ENCODE measurements at places on chromosomes 11 and 22.

DNA sequence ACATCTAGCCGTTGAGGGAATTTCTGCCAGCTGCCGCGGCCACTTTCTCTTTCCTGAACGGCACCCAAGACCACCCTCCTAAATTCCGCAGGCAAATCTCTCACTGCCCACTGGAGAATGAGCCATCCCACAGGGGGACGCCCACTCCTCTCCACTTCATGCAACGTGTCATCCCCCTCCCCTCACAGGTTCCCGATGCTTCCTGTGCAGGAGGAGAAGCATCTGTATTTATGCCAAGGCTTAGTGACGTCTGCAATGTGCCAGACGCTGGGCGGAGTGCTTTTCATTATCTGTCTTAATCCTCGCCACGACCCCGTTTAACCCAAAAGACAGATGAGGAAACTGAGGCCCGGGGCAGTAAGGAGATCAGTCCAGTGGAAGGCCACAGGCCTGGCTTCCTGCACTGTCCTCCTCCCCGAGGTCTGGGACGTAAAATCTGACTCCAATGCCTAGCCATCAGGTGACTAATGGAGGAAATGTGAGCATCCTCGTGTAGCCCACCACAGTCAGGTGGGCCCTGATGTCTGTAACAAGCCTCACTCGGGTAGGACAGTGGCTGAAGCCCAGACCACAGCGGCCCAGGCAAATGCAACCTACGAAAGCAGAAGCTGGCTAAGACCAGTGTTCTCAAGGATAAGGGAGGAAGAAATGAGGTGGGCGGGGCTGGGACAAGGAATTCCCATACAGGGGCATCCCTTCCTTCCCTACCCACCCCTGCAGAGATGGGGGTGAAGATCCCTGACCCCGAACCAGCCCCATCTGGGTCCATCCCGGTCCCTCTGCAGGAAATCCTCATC is 23.1 kb downstream of the MN1 start:
- DNase-seq, result no peak

DNA sequence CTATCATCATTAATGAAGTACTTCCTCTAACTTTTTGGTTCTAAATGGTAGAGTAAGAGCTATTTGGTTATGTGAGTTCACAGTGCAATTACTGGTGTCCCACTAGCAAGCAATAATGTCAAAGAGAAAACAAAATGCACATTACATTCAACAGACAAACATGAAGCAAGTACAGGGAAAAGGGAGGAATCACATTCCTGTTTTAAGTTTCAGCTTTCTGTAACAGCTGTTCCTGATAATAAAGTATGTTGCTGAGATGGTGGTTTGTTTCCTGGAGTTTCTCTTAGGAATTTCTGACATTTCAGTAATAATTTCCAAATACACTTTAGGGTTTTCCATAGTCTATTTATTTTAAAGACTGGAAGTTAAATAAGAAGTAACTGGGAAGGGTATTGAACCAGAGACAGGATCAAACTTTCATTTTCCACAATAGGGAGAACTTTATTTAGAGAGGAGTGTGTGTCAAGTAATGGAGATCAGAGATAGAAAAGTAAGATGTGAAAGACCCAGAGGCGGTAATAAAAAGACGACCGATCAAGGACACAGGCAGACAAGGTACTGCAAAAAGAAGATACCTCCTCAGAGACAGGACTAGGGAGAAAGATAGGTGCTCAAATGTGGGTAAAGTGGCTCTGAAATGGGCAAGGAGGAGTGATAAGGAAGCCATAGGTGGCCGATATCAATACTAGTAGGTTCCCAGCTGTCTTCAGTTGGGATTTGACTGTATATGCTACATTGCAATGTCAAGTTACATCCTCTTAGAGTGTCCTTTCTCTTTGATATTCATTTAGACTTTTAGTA is 20.8 kb upstream of the CLNS1A start:
- no peak for DNase-seq

GRCh38 chr22:49564054-49564453 is 263.6 kb downstream of the BRD1 start:
- DNase-seq, result no peak

GRCh38 chr11:83508804-83509203 is 222.6 kb upstream of the CCDC90B start:
- DNase-seq, result peak; percentile 6

DNA sequence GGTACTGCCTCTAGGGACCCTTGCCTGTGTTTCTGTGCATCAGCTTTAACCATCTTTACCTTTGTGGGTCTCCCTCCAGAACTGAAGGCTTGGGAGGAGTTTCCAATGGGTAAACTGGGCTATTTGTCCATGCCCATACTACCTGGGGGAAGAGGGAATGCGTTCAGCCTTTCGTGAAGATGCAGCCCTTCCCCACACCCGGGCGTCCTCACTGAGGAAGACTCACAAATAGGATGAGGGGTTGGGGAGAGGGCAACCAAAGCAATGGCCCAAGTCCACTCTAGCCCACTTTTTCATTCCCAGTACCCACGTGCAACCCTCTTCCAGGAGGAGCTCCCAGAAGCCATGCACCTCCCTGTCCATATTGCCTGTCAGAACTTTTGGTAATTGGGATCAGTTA is 61.8 kb upstream of the ADA2 start:
- no peak for DNase-seq

DNA sequence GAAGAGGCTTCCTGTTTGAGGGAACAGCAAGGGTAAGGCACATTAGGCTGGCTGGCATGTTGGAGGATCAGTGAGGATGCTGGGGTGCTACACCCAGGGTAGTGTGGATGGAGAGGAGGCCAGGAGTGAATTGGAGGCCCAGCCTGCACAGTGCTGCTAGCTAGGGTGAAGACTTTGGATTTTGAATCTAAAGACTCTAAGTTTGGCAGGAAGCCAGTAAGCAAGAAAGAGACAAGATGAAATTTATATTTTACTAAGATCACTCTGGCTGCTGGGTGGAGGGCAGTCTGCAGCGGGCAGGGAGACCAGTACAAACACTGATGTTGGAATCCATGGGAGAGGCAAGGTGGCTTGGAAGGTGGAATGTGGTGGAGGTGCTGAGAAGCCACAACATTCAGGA is 43.6 kb downstream of the TSPAN18 start:
- DNase-seq, result no peak

DNA sequence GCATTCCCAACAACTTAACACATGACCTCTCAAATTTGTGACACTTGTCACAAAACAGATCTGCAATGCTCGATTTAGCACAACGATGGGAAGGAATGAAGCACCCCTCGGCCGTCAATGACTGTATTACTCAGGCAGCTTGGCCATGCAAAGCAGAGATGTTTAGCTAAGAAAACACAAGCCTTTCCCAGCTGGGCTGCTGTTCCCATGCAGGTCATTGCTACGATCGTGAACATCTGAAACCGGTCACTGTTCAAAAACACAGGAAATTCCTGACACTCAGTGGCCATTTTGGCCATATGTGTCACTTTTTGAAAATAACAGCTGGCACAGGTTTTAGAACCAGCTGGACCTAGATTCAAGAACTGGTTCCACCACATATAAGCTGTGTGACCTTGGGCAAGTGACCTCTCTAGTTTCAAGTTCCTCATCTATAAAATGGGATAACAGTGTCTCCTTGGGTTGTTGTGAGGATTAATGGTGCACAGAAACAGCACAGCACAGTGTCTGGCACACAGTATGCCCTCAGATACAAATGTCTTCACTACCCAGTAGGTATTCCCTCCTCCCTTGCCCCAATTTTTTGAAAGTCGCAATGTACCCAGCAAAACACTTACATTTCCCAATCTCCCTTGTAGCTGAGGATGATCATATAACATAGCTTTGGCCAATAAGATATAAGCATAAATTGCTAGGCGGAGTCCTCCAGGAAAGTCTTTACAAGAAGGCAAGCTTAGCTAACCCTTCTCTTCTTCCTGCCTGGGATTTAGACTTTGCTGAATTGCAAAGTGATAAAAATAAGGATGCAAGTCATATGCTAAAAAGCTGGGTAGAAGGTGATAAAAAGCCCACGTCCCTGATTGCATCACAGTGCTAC is 93.1 kb downstream of the C11orf58 start:
- no peak for DNase-seq

GRCh38 chr22:22836635-22837034 is 51.0 kb upstream of the IGLL5 start:
- no peak for DNase-seq

GRCh38 chr11:5038341-5038740 is 8.0 kb upstream of the OR52J3 start:
- no peak for DNase-seq

- DNase-seq, result peak; percentile 60
Measured at GRCh38 chr22:29306175-29306834, at the start of gene GAS2L1. GAS2L1 (plus strand) TSS chr22:29306650; CDS start chr22:29308106, 1,456 bp downstream.

DNA sequence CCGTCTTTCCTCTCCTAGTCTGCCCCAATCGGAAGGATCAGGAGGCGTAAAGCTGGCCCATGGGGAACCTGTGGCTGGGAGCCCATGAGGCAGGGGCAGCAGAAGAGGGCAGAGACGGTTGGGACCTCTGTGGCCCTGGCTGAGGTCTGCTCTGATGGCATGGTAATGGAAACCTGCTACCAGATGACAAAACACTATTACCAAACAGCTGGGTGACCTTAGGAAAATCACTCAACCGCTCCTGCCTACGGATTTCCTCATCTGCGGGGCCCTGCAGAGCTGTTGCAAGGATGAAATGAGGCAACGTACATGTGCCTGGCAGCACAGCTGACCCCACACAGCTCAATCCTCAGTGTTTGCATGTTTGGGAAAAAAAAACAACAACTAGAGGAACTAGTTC is 4.6 kb downstream of the AP5B1 start:
- no peak for DNase-seq

DNA sequence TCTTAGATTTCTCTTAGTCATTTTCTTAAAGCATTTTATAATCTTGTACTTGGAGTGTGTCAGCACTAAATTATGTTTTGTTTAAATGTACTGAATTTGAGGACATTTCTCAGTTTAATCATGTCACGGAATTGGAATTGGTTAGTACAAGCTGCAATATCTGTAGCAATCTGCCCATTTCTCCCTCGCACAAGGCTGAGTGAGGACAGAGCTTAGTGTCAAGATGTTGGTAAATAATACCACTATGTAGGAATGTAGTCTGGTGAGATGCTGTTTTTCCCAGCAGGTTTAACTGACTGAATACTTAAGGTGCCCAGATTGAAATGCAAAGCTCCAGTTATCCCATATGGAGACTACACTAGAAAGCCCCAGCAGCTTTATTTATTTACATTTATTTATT is 30.6 kb downstream of the SREBF2 start:
- no peak for DNase-seq

DNA sequence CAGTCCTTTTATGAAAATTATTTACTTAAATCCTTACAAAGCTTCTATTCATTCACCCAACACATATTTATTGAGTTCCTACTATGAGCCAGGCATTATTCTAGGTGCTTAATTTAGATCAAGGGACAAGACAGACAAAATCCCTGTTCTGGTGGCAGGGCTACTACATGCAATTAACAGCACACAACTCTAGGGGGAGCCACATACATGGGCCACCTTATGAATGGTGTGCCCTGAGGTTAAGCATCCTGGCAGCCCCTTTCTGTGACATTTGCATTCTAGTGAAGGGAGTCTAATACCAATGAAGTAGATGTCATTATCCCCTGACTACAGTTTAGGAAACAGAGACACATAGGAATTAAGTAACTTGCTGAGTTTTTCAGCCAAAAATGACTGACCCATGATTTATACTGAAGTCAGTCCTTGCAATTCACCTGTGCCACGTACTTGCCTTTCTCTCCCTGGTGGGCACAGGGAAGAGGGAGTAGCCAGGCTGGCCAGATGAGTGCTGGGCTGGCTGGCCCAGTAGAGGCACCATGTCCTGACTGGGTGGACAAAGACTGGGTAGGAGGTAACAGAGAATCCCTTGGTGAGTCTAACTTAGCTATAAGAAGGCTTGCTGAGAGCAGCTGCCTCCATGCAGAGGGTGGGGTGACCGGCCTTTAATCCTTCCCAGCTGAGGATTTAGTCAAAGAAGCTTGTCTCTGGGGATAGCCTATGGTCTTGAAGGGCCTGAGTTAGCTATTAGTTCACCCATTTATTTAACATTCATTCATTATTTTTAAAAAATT is 52.0 kb upstream of the ELF5 start:
- DNase-seq, result no peak

GRCh38 chr22:32339190-32340012 is 18.3 kb upstream of the RFPL3 start:
- no peak for DNase-seq

DNA sequence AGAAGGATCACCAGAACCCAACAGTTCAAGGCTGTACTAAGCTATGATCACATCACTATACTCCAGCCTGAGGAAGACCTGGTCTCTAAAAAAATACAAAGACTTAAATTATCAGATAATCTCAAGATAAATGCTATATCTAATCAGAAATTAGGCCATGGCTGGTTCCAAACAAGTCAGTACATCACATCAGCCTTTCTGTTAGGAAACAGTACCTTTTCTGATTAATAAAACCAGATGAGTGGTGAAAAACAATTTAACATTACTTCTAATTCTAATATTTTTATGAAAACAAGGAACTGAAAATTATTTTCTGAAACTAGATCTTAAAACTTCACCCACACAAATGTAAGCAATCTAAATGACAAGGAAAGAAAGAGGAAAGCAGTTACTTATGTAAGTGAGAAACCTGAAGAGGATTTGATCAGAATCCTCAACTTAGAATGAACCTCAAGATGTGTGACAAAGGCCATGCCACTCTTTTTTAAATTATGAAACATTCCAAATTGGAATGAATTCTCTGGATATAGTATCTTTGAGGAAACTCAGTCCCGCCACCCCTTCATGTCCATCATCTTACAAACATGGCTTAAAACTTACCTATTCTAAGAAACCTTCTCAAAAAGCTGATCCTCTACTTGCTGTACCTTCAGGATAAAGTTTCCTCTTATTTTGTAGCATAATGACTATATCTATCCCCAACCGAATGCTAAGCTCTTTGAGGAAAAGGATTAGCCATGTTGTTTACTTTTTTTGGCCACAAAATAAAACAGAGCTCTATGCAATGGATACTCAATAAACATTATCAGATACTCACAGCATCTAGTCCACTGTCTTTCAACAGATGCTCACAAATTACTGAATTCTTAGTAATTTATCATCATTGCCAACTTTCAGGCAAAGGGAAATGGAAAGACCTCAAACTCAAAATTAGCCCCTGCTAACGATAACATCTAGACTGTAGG is 132.0 kb downstream of the MRTFA start:
- no peak for DNase-seq

DNA sequence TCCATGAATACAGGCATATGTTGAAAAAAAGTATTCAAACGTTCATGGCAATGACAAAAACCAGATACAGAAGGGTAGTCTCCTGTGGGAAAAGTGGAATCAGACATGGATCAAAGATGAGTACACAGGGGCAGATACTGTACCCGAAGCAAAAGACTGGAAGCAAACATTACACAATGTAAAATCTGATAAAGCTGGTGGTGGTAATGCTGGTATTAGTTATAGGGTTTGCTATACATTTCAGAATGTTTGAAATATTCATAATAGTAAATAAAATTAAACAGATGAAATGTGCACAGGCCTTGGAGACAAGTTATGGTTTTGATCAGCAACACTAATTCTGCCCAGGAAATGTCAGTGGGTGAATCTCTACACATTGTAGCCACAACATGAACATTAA is 607.6 kb downstream of the SOX6 start:
- no peak for DNase-seq

DNA sequence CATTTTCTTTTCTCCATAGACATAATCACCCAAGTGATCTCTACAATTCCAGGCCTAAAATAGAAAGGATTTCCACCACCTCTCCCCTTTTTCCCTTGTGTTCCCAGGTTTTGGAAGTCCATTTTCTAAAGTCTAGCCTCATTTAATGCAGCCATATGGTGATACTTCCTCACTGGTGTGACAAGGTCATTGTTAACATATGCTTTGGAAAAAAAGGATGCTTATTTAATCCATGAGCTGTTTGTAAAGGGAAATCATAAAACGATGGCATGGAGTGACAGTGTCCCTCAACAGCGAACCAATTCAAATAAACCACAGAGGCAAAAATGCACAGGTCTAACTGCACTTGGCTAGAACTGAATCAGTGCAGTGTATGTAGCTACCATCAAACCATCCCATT is 26.6 kb downstream of the GRIA4 start:
- no peak for DNase-seq

Data from GM04504 (cell line).